ENCODE measurements at places on chromosomes 7 and 10.
A peak's percentile ranks its signal among the peaks of the same experiment; 100 is the strongest.

GRCh38 chr10:59037506-59037905, 138.9 kb upstream of the PHYHIPL start:
- no peak for DNase-seq

GRCh38 chr10:96701265-96701664, 19.0 kb downstream of the PIK3AP1 start:
- DNase-seq: no peak

DNA sequence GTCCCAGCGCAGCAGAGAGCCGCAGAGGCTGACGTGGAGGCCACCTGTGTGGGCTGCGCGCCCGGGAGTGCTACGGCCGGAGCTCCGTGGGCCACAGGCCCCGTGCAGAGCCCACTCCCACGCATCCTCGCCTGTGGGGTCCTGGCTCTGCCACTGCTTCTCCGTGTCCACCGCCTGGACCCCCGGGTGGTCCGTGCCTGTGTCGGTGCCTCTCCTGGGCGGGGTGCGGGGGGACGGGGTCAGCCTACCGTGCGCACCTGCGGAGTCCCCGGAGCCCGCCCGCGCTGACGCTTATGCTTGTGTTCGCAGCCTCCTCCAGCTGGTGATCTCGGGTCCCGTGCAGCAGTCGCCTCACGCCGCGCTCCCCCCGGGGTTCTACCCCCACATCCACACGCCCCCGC, 7.8 kb upstream of the ZNF853 start:
- no peak for DNase-seq

GRCh38 chr10:114682121-114682520, 24.0 kb upstream of the ABLIM1 start:
- DNase-seq: no peak

DNA sequence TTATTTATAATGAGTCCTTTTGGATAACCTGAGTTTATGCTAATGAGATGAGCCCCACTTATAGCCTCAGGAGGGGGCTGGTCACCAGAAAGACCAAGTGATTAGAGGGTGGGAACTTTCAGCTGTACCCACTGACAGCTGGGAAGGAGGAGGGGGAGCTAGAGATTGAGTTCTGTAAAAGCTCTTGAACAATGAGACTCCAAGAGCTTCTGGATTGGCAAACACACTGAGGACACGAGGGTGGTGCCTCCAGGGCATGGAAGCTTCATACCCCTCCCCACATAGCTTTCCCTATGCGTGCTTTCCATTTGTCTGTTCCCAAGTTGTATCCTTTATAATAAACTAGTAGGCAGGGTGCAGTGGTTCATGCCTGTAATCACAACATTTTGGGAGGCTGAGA, 20.3 kb downstream of the MRPS24 start:
- DNase-seq: no peak

GRCh38 chr7:509426-510130, 10.1 kb downstream of the PDGFA start:
- no peak for DNase-seq

DNA sequence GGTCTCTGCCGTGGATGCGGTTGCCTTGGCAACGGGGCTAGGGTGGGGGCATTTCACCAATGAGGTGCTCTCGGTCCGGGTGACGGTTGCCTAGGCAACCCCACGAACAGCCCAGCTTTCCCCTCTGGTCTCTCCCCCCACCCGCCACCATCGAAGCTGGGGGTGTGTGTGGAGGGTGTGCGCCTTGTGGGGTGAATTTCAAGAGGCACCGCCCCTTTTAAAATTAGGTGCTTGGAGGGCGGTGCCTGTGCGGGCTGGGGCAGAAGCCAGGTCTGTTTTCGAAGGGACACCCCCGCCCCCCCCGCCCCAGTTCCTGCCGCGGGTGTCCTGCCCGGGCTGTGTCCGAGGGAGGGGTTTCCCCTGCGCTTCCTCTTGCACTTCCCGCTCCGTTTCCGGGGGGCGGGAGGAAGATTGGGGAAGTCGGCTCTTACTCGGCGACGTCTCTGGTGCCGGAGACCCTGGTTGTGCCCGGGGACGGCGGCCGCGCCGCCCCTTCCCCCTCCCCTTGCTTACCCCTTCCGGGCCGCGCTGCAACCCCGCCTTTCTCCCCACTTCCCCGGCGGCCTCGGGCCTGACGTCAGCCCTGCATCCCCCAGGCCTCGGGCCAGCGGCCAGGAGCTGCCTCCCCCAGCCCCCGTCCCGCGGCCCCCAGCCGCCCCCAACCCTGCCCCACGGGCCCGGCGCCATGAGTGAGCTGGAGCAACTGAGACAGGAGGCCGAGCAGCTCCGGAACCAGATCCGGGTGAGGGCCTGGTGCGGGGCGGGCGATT, 2.2 kb downstream of the GNB2 start:
- DNase-seq: peak; percentile 63

GRCh38 chr7:101094791-101095375, 9.6 kb downstream of the TRIM56 start:
- no peak for DNase-seq

GRCh38 chr7:50355817-50356178, 51.3 kb downstream of the IKZF1 start:
- DNase-seq: no peak

DNA sequence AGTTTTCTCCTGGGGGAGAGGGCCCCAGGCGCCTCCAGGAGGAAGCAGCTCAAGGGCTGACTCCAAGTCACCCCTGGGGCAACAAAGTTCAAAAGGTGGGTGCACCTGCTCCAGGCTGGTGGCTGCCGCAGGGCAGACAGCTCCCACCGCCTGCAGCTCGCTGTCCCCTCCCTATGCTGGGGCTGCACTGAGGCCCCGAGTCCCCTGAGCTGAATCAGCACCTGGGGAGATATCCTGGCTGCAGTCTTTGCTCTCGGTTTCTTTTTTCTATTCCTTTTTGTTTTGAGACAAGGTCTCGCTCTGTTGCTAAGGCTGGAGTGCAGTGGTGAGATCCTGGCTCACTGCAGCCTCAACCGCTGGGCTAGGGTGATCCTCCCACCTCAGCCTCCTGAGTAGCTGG, 183.4 kb downstream of the DNAJB6 start:
- no peak for DNase-seq

- no peak for DNase-seq
Measured at GRCh38 chr7:24052572-24053260, 231.3 kb upstream of the NPY start.

DNA sequence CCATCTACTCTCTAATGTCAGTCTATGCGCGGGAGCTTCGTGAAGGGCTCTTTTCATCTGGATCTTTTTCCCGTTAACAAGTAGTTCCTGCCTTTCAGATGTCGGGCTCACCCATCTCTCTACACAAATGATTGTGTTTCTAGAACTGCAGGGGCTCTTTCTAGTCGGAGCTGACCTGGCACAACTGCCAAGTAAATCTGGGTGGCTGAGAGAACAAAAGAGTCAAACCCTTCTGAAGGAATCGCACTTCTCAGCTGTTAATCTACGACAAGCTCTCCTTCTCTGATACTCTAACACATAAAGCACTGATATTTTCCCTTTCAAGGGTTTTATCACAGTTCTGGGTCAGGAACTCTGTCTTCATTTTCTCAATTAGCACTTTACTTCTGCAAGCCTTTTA, 144.7 kb downstream of the NRP1 start:
- no peak for DNase-seq

- no peak for DNase-seq
Measured at GRCh38 chr7:15327001-15327400, 234.8 kb downstream of the AGMO start.

DNA sequence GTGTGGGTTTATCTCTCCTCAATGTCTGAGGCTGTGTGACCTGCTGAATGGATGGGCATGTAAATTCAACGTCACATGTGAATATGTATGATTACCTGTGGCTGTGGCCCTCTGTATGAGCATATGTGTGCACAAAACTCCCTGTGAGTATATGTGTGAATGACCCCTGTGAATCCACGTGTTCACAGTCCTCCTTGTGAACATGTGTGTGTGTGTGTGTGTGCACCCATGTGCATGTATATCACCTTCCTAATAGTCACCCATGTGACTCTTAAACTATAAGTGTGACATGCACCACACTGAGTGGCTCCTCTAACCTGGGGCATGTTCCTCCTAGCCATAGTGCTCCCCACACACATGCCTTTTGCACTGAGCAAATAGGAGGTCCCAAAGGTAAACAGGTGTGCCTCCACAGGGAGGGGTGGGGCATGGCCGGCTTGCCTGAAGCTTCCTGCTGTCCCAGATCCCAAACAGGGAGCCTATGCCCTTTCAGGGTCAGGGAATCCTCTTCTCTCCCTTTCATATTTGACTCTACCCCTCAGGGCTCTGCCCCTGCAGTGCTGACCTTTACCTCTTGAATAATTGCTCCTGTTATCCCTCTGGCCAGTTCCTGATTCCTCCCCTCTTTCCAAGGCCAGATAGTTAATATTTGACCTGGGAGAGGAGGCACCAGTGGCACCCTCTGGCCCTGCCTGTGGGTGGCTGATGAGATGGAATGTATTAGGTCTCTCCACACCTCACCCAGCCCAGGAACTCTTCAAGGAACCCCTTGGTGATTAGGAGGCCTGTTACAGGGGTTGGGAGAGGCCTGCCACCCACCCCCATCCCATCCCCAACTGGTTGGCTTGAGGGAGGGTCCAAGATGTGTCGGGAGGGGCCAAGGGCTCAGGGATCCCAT, 1.9 kb downstream of the SEMA4G start:
- DNase-seq: no peak

GRCh38 chr10:80856186-80856585, 318.5 kb downstream of the SH2D4B start:
- no peak for DNase-seq

DNA sequence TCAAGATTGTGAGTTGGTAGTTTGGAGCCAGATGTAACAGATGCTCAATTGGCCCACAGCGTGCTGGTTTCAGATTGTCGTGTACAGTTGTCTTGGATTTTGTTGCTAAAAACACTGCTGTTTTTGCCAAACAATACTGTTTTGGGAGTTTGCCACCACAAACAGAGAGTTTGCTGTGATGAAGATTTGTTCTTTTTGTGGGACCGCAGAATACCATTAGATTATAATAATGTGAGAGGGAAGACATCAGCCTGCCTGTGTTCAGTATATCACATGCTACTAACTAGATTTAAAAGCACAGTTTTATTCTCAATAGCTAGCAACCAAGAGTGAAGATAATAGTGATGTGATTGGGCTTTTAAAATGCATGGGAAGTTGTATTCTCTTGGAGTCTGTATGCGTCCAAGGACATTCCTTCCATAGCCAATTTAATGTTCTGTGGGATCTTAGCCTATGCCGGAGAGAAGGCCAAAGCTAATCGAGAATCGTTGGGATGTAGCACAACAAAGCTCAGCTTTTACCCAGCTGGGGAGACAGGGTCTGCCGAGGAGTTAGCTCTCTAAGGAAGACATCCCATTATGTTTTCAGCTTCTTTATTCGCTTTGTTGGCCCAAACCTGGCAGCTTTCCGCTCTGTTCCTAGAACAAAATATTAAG, 18.7 kb upstream of the ITGA8 start:
- DNase-seq: no peak

DNA sequence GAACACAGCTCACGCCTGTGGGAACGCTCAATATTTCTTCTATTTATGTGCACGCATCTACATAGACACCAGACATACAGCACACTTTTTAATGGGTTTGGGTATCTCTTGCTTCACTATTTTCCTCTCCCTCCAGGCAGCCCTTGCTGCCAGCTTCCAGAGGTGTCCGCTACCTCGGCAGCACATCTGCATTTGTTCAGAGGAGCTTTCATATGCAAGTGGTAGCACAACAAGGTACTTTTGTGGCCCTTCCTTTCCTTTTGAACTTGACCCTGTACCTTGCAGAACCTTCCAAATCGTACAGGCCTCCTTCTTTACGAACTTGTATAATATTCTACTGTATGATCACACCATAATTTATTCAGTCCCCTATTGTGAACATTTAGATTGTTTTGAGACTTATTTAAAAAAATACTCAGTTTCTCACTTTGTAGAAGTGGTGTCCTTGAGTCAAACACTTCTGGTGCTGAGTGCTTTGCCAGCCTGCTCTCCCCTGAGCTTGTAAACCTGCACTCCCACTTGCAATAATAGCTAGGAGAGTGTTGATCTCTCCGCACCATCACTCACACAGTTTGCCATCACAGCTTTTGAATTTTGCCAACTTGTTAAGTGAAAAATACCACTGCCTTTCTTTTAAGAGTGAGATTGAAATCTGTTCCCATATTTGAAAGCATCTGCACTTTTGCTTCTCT, 106.0 kb upstream of the ZNF32 start:
- no peak for DNase-seq

GRCh38 chr10:74755273-74755672, 71.1 kb upstream of the KAT6B start:
- no peak for DNase-seq

DNA sequence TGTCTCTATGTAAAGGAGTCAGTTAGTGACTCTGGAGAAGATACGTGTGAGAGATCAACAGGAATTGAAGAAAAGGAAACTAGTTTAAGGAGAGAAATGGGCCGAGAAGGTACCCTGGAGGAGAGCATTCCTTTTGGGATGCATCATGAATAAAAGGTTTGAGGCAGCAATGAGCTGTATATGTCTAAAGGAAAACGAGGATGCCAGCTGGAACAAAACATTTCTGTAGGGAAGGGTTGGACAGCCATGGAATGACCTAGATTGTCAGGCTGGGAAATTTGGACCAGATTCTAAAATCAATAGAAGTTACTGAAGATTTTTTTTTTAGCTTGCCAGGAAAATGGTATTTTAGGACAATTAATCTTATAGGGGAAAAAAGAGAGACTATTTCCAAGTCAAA, 17.2 kb upstream of the MPP7 start:
- no peak for DNase-seq

- no peak for DNase-seq
Measured at GRCh38 chr10:27413387-27413786, 90.7 kb upstream of the RAB18 start.

DNA sequence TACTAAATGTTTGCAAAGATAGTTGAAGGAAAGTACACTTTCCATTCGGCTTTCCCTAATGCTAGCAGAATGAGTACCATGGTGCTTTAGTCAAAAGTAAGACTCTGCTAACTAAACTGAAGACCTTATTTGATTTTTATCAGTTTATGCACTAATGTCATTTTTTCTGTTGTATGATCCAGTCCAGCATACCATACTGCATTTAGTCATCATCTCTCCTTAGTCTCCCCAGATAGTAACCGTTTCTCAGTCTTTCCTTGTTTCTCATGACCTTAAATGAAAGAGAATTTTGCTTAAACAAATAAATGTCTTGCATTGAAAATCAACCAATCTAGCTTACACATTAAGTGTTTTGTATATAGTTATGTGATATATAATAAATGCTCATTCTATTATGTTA, 529.5 kb upstream of the SEMA3D start:
- DNase-seq: no peak

- DNase-seq: no peak
Measured at GRCh38 chr10:73577788-73578187, 13.4 kb downstream of the USP54 start.
